ENCODE measurements at places on chromosomes 1 and 21.

- no peak for DNase-seq
Measured at GRCh38 chr1:19809044-19809750, 5.9 kb downstream of the RNF186 start.

DNA sequence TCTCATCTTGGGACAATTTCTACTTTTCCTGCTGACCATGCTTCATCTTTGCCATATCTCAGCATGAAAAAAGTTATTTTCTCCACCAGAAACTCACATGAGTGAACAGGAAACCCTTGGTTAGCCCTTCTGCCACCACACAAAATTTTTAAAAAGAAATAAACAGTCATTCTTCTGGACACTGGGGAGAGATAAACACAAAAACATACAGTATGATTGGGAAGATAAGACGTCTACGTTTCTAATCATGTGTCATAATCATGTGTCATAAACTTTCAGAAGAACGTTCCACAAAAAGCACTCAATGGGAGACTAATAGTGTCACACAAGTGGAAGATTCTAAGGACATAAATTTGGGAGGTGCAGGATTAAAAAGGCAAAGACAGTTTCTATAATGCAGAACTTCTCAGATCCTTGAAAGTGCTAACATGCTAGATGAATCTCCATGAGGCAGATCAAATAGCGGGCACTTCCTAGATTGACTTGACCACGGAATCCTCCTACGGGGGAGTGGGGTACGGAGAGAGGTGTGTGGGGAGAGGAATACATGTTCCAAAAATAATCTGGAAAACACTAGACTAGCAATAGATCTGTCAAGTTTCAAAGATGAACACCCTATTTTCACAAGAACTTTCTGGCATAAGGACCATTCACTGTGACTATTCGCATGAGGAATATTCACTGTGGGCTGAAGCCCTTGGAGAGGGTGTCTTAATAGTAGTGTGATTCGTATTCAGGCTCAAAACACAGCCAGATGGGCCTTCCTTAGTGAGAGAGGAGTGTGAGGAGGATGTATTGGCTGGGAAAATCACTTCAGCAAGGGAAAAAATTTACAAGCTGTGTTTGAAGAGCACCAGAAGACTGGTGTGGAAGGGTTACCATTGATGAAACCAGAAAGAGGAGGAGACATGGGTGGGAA is 206.7 kb downstream of the SETD4 start:
- DNase-seq: no peak

DNA sequence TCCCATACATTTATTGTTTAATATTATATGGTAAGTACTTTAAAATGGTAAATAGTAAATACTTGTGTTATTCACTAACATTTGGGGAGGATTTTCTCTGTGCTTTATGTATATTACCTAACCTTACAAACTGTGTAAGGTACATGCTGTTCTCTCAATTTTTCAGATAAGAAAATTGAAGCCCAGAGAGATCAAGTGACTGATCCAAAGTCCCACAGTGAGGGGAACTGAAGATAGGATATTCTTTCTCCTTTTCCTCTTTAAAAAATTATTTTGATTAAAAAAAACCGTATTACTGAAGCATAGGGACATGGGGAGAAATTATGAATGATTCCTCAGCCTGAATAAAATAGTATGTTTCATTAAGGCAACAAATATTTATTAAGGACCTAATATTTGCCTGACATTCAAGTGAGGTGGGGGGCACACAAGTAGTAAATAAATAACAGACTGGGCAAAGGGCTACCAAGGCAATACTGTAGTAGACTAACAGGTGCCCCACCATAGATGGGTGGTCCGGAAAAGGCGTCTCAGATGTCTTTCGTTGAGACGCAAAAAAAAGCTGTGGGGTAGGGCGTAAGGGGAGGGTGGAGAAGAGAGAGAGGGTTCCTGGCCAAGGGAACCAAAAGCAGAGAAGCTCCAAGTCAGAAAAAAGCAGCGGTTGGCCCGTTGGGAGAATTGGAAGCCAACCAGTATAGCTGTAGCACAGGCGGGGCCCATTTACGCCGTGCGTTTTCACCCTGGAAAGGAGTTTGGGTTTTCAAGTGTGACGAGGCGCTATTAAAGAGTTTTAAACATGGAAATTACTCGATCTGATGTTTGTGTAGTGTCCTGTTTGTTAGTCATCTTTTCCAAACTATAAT is 944 bp upstream of the AGO3 start:
- DNase-seq: peak; percentile 40

DNA sequence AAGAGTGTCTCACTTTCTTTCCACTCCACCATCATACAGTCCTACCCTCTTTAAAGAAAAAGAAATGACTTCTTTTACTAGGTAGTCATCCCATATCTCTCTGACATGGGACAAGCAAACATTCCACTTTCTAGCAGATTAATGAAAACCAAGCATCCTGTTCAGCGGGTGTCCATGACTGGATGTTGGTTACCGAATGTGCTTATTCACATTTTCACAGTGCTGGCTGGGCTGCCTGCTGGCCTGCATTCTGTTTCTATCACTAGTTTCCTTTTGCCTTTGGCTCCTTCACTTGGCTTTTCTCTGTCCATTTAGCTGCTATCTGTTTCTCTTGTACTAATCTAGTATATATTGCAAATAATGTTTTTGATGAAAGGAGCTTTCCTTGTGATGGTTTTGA is 598.4 kb downstream of the RWDD3 start:
- no peak for DNase-seq
